ENCODE measurements at places on chromosomes 1 and 21.
A peak's percentile ranks its signal among the peaks of the same experiment; 100 is the strongest.

DNA sequence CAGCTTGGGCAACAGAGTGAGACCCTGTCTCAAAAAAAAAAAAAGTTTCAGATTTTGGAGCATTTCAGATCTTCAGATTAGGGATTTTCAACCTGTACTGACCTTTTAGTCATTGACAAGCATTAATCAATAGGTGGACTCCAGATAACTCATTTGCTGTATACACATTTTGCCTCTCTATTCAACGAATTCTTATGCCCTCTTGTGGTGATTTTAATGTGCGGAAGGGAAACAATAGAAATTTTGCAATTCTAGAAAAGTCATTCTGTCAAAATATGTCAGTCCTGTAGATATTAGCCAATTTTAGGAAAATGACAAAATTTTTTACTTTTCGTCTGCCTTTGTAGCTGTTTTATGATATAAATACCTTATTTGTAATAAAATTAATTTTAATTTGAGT lies 11.6 kb upstream of the OR2G2 start:
- no peak for DNase-seq

- no peak for DNase-seq
Observed at GRCh38 chr1:221315330-221315729, 426.6 kb downstream of the DUSP10 start.

DNA sequence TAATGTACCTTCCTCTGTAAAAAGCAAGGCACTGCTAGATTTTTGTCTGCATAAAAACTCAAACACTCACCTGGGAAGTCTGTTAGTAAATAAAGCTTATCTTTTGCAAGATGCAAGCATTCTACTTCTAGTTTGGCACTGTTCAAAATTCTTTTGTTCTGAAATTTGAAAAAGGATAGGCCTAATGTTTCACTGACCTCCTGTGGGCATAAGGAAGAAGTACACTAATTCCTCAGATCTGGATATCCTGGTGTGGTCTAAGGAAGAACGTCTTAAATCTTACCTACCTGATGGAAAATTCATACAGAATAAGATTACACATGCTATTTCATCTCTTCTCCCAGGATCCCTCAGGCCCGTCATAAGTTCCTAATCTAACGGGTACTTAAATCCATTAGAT lies 93.5 kb upstream of the CAMK1G start:
- DNase-seq: no peak

DNA sequence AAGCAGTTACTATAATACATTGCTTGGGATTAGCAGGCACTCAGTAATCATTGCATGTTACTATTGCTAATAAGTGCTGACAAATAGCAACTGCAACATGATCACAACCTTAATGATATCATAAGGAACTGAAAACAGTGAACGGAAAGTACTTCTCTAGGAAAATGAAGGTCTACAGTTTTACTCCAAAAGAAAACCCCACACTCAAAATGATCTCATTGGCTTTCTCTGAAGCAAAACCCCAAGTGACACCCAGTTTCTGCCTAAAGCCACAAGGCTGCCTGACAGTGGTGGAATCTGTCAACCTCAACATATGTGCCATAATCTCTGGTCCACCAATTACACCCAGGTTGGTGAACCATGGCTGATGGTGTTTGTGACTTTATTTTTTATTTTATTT lies 137.6 kb downstream of the PTGER3 start:
- no peak for DNase-seq

DNA sequence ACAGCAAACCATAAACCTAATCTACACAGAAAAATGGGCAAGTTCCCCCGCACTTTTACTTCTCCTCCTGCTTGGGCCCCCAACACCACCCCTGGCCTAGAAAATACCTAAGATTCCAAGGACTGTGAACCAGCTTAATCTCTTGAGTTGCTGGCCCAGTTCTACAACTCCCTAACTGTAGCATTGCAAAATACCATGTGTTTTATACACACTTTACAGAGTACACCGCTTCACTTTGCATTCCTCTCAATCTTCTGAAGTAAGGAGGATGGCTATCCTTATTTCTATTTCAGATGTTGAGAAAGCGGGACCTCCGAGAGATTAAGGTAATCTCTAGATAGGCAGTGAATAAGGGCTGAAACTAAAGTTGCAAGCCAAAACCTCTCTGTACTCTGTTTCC lies 408.3 kb upstream of the NR5A2 start:
- no peak for DNase-seq

DNA sequence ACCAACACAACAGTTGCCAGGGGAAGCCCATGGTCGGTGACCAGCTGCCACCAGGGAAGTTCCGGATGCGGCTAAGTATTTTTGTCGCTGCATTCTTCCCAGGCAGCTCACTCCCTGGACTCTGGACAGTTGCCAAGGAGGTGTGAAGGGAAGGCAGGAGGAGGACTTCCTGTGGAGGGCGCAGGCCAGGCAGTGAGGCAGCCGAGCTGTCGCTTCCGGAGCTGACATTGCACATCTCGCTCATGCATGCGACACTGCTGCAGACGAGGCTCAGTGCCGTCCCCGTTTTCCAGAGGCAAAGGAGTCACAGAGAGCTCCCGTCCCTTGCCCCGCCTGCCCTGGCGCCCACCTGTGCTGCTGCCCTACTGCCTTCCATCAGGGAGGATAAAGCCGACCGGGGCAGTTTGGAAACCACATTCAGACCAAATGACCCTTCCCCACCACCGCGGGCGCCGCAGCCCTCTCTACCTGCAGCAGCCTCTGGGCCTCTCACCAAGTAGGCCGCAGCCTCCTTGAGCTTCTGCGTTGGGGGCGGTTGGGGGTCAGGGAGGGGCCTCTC lies 81.4 kb downstream of the NENF start:
- peak; percentile 64 for DNase-seq

DNA sequence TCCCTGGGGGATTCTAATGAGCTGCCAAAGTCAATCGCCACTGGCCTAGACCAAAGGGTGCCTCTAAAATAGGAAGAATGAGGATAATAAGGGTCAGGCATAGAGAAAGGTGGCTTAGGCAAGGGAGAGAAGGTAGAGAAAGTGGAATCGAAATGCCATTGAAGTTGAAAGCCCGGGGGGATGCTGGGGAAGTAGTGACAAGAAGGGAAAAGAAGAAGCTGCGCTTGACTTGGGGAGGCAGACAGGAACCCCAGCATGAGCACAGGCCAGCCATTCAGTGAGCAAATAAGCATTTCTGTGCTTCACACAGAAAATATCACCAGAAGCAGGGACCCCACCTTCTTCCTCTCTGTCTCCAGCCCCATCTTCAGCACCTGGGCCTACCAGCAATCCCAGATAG lies 1.5 kb downstream of the CD2 start:
- DNase-seq: no peak

Measured in heart right ventricle (tissue), 16 donors.